ENCODE measurements at places on chromosomes 7 and 10.

DNA sequence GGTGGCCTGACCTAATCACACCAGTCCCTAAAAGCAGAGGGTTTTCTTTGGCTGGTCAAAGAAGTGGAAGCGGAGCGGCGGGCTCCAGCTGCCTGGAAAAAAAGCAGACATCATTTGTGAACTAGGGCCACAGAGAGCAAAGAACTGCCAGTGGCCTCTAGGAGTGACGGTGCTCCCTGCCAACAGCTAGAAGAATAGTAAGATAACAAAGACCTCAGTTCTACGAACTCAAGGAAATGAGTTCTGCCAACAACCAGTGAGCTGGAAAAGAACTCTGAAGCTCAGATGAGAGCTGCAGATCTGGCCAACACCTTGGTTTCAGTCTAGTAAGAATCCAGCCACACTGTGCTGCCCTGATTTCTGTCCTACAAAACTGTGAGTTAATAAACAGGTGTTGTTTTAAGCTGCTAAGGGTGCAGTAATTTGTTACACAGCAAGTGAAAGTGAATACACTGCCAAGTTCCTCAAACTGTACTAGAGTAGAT is 178.0 kb downstream of the SRPK2 start:
- DNase-seq, result no peak

DNA sequence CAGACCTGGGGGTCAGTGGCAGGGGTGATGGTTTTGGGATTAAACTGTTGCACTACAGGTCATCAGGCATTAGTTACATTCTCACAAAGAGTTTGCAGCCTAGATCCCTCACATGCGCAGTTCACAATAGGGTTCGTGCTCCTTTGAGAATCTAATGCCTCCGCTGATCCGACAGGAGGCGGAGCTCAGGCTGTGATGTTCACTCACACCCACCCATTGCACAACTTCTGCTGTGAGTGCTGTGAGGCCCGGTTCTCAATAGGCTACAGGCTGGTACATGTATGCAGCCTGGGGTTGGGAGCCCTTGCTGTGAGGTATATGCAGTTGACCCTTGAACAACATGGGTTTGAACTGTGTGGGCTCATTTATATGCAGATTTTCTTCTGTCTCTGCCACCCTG is 416.4 kb downstream of the GFRA1 start:
- DNase-seq, result no peak

GRCh38 chr10:33248638-33249037 is 85.8 kb downstream of the NRP1 start:
- DNase-seq, result peak; percentile 55

DNA sequence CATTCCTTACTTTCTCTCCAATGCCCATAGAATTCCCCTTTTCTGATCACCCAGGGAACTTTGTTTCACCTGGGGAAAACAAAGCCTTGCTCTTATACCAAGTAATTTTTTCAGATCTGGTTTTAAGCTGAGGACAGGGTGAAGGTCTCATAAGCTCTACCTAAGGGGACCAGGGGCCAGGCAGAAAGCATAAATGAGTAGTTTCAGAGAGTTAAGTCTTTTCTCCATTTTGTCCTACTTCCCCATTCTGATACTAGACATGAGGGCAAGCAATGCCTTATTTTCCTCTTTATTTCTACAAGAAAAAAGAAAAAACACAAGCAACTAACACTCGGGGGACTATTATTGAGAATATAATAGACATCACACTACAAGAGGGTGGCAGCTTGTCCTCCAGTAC is 2.9 kb downstream of the AKR1D1 start:
- no peak for DNase-seq

GRCh38 chr10:122530177-122530576 is 30.4 kb upstream of the DMBT1 start:
- no peak for DNase-seq

- peak; percentile 54 for DNase-seq
Observed at GRCh38 chr10:69101451-69102095, 13.7 kb downstream of the SRGN start.

- DNase-seq, result no peak
Observed at GRCh38 chr7:4931943-4932342, 27.0 kb downstream of the MMD2 start.

DNA sequence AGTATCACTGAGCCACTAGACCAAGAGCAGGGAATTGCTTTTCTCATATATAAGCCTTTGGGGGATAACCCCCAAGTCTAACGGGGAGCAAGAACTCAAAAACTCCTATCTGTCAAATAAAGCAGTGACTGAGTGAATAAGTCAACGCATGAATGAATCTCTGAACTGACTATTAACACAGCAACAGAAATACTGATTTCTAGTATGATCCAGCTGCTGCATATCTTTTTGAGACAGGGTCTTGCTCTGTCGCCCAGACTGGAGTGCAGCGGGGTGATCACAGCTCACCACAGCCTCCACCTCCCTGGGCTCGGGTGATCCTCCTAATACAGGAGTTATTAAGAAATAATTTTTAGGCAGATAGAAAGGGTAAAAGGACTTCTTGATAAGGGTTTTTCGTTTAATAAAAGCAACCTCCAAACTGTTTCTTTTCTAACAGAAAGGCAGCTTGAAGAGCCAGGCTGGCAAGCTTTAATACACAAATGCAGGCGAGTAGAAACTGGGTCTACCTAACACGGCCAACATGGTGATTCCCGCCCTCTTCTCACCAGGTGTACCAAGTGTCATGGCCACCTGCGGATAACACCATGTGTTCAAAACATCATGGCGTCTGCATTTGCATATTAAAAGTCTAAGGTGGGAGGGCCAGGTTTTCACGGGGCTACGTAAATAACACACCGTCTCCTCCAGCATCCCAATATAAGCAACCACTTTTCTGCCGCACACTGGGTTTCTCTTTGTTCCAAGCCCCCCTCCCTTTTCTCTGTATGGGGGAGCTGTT is 631.9 kb downstream of the PARD3 start:
- no peak for DNase-seq

DNA sequence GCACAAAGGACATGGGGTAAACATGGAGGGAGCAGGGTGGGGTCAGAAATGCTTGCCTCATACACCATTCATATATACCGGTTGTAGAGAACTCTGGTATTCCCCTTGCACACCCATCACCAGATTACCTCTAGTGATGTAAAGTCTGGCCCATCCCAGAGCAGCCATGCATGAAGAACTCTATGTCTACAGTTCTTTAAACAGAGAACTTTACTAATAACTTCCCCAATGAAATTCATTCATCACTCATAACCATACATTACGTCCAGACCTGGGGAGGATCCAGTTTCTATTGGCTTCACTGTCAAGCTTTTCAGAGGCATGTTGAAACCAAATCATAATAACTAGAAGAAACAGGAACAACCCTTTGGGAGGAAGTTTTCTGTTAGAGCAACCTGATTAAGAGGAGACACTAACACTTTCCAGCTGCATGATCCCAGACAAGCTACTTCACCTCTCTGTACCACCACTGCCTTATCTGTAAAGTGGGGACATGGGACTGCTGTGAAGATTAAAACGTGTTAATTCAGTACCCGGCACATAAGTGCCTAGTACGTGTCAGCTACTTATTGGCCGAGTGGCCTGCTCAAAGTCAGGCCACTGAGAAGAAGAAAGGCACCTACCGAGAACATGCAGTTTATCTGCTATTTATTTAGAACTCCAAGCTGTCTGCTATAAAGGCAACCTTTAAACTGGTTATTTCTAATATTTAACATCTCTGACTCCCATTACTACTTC is 59.7 kb downstream of the IGF2BP3 start:
- DNase-seq, result no peak

DNA sequence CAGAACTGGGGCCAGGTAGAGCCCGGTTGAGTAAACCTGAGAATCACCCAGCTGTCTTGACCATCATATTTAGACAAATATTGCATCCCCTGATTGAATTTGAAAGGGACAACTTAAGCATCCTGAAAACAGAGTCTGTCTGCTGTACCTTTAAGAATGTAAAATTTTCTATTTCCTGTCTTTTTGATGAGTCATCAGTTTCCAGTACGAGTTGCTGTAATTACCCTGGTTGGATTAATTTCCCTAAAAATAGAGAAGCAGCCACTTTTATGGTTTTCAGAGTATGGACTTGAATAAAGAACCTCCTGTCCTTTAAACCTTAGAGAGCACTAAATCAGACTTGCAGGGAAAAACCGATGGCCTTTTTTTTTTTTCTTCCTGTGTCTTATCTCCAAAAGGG is 164.6 kb upstream of the SH2B2 start:
- peak; percentile 18 for DNase-seq

DNA sequence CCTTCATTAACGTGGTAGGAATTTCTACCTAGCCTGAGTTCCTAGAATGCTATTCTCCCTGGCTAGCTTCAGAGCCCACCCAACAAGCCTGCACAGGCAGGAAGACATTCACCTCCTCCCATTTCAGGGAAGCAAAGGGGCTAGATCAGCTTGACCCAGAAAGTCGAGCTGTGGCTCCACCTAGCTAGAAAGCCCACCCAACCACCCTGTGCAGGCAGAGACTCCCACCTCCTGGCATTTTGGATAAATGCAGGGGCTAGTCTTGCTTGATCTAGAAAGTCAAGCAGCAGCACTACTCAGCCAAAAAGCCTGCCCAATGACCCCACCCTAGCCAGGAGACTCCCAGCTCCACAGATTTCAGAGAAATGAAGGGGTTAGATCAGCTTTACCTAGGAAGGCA is 479.5 kb downstream of the SDK1 start:
- DNase-seq, result no peak

- DNase-seq, result no peak
Observed at GRCh38 chr10:119754085-119754484, 28.2 kb downstream of the INPP5F start.

GRCh38 chr10:125882596-125882995 is 1.5 kb upstream of the DHX32 start:
- DNase-seq, result no peak

DNA sequence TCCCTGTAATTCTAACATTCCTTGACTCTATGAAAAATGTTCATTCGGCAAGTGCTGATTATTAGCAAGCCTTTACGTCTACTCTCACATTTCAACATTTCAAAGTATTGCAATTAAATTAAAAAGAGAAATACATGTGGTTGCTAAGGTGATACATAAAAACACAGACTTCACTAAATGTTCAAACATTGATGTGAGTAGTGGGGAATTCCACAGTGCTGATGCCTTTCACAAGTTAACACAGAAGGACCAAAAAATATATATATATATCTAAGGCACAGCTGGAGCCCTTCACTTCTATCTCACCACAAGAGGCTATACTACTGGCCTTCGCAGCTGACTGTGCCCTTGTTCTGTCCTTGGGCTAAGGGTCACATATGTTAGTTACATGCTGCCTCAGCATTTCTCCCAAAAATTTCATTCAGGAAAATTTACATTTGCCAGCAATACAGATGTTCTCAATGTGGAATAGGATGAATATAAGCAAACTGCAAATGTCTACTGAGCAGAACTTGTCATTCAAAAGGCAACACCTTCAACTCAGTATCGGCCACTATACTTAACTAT is 13.9 kb downstream of the CTTNBP2 start:
- DNase-seq, result no peak

GRCh38 chr10:77710759-77711682 is 73.4 kb upstream of the KCNMA1 start:
- peak; percentile 43 for DNase-seq

DNA sequence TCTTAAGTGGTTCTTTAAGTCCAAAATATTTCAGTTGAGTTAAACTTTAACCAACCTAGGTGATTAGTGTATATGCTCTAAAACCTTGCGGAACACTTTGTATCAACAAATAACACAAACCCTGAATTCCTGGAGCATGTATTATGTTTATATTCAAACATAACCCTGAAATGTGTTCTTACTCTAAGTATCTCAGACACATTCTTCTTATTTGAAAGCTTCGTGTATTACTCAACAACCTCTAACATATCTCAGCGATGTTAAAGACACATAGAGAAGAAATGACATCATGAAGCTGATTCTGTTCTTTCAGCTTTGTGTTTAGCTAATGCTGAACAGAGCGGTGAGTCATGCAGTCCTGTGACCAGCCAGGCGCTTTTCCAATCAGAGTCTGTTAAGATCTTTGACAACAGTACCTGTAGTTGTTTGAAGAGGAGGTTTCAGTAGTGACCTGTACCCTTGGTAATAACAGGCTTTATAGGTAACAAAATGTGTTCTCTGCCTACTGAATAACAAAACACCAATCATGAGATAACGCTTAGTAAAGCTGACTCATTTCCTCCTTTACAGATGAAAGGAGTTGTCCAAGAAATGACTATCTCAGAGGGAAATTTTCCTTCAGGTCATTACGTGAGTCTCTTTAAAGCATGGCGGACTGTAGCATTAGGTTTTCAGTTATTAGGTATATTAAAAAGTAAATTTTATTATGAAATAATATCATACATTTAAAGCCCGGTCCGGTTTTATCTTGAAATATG is 67.3 kb upstream of the KLF6 start:
- peak; percentile 93 for DNase-seq

DNA sequence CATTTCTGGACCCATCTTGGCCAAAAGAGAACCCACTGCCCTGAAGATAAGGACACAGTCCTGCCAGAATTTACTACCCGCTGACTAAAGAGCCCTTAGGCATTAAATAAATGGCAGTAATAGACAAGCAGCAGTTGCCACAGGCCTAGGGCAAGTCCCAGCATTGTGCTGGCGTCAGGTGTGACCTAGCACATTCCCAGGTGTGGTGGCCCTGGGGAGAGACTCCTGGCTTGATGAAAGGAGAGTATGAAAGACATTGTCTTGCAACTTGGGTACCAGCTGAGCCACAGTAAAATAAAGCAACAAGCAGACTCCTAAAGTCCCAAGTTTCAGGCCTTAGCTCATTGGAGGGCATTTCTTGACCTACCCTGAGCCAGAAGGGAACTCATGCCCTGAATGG is 715.7 kb upstream of the SORCS1 start:
- no peak for DNase-seq

DNA sequence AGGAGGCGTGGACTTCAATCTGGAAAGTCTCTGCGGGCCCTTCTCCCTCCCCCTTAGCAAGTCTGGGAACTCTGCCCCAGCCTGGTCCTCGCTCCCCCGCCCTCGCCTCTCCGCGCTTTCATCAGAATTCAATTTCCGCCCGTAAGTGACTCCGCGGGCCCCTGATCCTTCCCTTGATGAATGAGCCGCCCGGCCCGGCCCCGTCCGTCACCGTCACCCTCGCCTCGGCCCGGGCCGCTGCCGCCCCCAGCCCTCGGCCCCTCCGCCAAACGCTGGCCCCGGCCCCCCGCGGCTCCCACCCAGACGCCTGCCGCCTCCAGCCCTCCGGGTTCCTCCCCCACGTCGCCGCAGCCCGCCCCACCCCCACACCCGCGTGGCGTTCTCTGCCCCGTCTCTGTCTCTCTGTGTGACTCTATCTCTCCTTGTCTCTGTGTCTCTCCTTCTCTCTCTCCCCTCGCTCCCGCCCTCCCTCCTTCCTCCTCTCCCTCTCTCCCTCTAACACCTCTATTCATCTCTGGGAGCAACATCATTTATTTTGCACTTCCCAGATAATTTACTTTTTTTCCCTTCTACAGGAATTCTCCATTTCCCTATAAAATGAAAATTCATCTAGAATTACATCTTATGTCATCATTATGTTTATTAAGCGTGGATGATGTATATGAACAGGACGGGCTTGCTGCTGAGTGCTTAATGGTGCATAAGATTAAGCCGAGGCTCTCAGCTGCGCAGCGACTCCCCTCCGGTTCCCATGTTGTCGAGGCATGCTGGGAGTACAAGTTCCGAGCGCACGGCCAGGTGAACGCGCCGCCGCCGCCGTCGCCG is 91.2 kb upstream of the PAX2 start:
- no peak for DNase-seq
